ENCODE measurements at places on chromosomes 6 and 20. TPM values are rescaled to one million over a fixed set of nuclear protein-coding genes. Genes with fewer than 3 reads are reported as not detected.

NKAPL gene
- total RNA-seq: not detected

SLC22A23 gene
- 38.4 TPM for total RNA-seq

KCNS1 gene
- total RNA-seq: 1.9 TPM

DNA sequence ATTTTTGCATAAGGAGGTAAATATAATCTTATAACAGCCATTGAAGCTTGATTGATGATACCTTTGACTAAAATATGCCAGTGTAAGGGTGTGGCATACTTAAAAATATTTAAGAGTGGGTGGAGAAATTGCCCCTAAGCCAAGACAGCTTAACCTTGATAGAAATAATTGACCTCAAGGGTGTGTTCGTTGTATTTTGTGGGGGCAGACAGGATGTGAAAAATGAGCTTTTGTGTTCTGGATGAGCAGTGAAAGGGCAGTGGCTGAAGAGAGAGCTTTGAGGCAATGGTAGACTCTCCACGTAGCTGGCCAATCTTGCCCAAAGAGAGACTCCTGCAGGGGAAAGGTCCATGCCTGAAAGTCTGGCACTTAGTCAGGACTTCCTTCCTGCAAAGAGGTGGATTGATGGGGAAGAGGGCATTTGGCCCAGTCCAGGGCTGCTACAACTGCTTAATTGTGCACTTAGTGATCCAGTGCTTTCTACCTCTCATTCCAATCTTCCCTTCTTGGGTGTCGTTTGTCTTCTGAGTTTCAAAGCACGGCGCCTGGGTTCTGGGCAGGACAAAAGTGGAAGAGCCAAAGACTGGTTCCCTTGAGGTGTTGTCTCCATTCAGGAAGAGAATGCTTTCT is 15.6 kb upstream of the CD109 start:
- H3K27ac ChIP-seq: no peak overlapping the region
- DNase-seq: no peak
- H3K36me3 ChIP-seq: no peaks in the 10 kb centered on the region
- no peaks in the 10 kb centered on the region for H3K4me1 ChIP-seq

DNA sequence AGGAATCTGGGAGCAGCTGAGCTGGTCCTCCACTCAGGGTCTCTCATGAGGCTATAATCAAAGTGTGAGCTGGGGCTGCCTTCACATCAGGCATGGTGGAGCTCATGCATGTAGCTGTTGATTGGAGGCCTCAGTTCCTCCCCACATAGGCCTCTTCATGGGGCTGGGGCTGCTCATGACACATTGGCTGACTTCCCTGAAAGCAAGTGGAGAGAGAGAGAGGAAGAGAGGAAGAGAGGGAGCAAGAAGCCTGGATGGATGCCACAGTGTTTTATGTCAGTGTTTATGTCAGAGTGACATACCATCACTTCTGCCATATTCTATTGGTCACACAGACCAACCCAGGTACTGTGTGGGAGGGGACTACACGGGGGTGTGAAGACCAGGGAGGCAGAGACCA is 43.8 kb downstream of the EYA2 start:
- H3K27ac ChIP-seq: no peak overlapping the region
- no peak overlapping the region for H3K4me3 ChIP-seq
- DNase-seq: no peak
- no peaks in the 10 kb centered on the region for H3K27me3 ChIP-seq

DNA sequence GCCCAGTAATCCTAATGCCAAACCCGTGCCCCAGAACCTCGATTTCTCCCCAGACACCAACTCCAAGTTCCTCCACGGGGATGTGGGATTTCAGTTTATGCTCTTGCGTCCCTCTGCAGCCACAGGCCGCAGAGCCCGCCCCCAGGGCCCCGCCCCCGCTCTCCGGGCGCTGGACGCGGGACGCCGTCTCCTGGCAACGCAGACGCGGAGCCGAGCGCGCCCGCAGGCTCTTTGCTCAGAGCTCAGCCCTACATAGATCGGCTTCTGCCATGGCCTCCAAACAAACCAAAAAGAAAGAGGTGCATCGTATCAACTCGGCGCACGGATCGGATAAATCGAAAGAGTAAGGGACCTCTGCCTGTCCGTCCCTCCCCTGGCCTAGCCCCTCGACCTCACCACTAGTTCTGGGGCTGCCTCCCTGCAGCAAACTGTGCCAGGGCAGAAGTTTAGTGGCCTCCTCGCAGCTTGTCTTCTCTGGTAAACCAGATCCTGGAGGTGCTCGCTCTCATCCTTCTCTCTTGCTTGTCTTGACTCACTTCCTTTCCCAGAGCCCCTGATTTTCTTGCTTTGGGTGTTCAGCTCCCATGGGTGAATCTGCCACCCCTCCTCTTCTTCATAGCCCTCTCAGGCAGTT is at the start of gene ADGB:
TSS of gene ADGB (plus strand) at position 201 of the 634 bp plus-strand sequence. CDS start at position 270, 69 bp downstream.
- H3K36me3 ChIP-seq: no peaks in the 10 kb centered on the region
- DNase-seq: peak; percentile 29
- H3K4me1 ChIP-seq: no peaks in the 10 kb centered on the region
- H3K27ac ChIP-seq: no peak within 1 kb of the TSS
- H3K27me3 ChIP-seq: no peaks in the 10 kb centered on the region

All from H1 (cell line).